A549 treated with CORT108297 at 1 μM for 4 hours (cell line): ENCODE measurements at places on chromosomes 1 and 21. TPM values are rescaled to one million over a fixed set of nuclear protein-coding genes. Genes with fewer than 3 reads are reported as not detected.

Gene CD1E
- not detected in 5 replicates for total RNA-seq

Gene OR6K3
- total RNA-seq = not detected in 5 replicates

Gene MMEL1
- 0.18 TPM in 1 of 5 replicates, not detected in the others for total RNA-seq

Gene KIF14
- 7.8 to 12.7 TPM (median 10.9 TPM) in 5 replicates for total RNA-seq

Gene BATF3
- 20.0 to 35.4 TPM (median 33.7 TPM) in 5 replicates for total RNA-seq

Gene RHD
- total RNA-seq = not detected in 5 replicates

Gene MROH9
- total RNA-seq = not detected in 5 replicates

Gene MYOG
- not detected in 5 replicates for total RNA-seq

Gene LCE3D
- 0.44 to 1.3 TPM (median 0.64 TPM) in 5 replicates for total RNA-seq

Gene BRDT
- total RNA-seq = not detected in 5 replicates

Gene DMBX1
- total RNA-seq = 0.68 to 1.3 TPM (median 1.2 TPM) in 5 replicates

Gene WDR64
- not detected in 5 replicates for total RNA-seq

Gene PTCH2
- 0.14 to 0.35 TPM (median 0.29 TPM) in 5 replicates for total RNA-seq

Gene CCDC17
- 0.24 to 0.51 TPM (median 0.35 TPM) in 5 replicates for total RNA-seq

Gene TNNI3K
- total RNA-seq = not detected in 5 replicates

Gene CD48
- total RNA-seq = not detected in 5 replicates

Gene NUF2
- total RNA-seq = 26.3 to 33.2 TPM (median 29.1 TPM) in 5 replicates

Gene ACOT11
- 1.8 to 2.7 TPM (median 2.3 TPM) in 5 replicates for total RNA-seq

Gene CD5L
- total RNA-seq = not detected in 5 replicates

Gene PRELP
- 0.01 to 0.02 TPM (median 0.02 TPM) in 3 of 5 replicates, not detected in the others for total RNA-seq

Gene SLC1A7
- total RNA-seq = 0.05 TPM in 1 of 5 replicates, not detected in the others

Gene NCF2
- 1.3 to 3.9 TPM (median 2.0 TPM) in 5 replicates for total RNA-seq

Gene COL16A1
- 3.6 to 7.1 TPM (median 5.4 TPM) in 5 replicates for total RNA-seq

Gene FNDC10
- 5.8 to 9.6 TPM (median 9.2 TPM) in 5 replicates for total RNA-seq

Gene CRYBG2
- 1.2 to 2.6 TPM (median 1.8 TPM) in 5 replicates for total RNA-seq

Gene KLF17
- 0.27 to 0.50 TPM (median 0.34 TPM) in 5 replicates for total RNA-seq

Gene ANKRD65
- 0.04 to 0.07 TPM (median 0.06 TPM) in 4 of 5 replicates, not detected in the other for total RNA-seq

Gene SLC45A1
- total RNA-seq = 3.2 to 6.1 TPM (median 5.1 TPM) in 5 replicates

Gene EDN2
- 6.9 to 11.0 TPM (median 10.3 TPM) in 5 replicates for total RNA-seq

Gene IFI44
- 0.36 to 1.6 TPM (median 0.52 TPM) in 5 replicates for total RNA-seq

Gene FNDC5
- total RNA-seq = 0.42 to 0.77 TPM (median 0.57 TPM) in 5 replicates

Gene HCRTR1
- 0.04 TPM in 1 of 5 replicates, not detected in the others for total RNA-seq

Gene FHL3
- 7.3 to 9.0 TPM (median 8.7 TPM) in 5 replicates for total RNA-seq

Gene NUCKS1
- total RNA-seq = 91.1 to 165 TPM (median 122 TPM) in 5 replicates

Gene RCC1
- 73.2 to 85.0 TPM (median 82.2 TPM) in 5 replicates for total RNA-seq

Gene SLC44A5
- 0.02 to 0.17 TPM (median 0.06 TPM) in 5 replicates for total RNA-seq

Gene IPO13
- 11.6 to 17.0 TPM (median 16.1 TPM) in 5 replicates for total RNA-seq

Gene CFAP74
- total RNA-seq = 0.06 to 0.08 TPM (median 0.07 TPM) in 3 of 5 replicates, not detected in the others

Gene DENND4B
- total RNA-seq = 22.9 to 40.4 TPM (median 38.6 TPM) in 5 replicates
